ENCODE measurements at places on chromosomes 5 and 9. TPM values are rescaled to one million over a fixed set of nuclear protein-coding genes. Genes with fewer than 3 reads are reported as not detected.

PCDHGA4 gene
- 3.1 TPM for polyA plus RNA-seq

TNIP1 gene
- 32.9 TPM for polyA plus RNA-seq

VCAN gene
- 51.9 TPM for polyA plus RNA-seq

PCDHB5 gene
- 0.60 TPM for polyA plus RNA-seq

CDKN2B gene
- polyA plus RNA-seq = 13.8 TPM

NOTCH1 gene
- polyA plus RNA-seq = 0.98 TPM

FCN2 gene
- not detected for polyA plus RNA-seq

NUTM2G gene
- polyA plus RNA-seq = not detected

TSSK1B gene
- not detected for polyA plus RNA-seq

PCDHB12 gene
- polyA plus RNA-seq = 0.27 TPM

SPATA6L gene
- 0.45 TPM for polyA plus RNA-seq

SYK gene
- not detected for polyA plus RNA-seq

CNTNAP3B gene
- polyA plus RNA-seq = 0.14 TPM

OCLN gene
- polyA plus RNA-seq = 3.1 TPM

PFN3 gene
- not detected for polyA plus RNA-seq

MAP3K1 gene
- 3.5 TPM for polyA plus RNA-seq

IFNA2 gene
- polyA plus RNA-seq = not detected

ZNF483 gene
- polyA plus RNA-seq = 0.53 TPM

ENTPD2 gene
- not detected for polyA plus RNA-seq

NUDCD2 gene
- polyA plus RNA-seq = 5.9 TPM

TERT gene
- not detected for polyA plus RNA-seq

RBM22 gene
- 36.7 TPM for polyA plus RNA-seq

PLPP1 gene
- polyA plus RNA-seq = 49.6 TPM

HRH2 gene
- 0.03 TPM for polyA plus RNA-seq

RFX3 gene
- 2.2 TPM for polyA plus RNA-seq

ZDHHC11 gene
- polyA plus RNA-seq = 0.23 TPM

ZFP37 gene
- 1.5 TPM for polyA plus RNA-seq

HTR4 gene
- not detected for polyA plus RNA-seq

TGFBI gene
- 525 TPM for polyA plus RNA-seq

WDR38 gene
- not detected for polyA plus RNA-seq

ADGRV1 gene
- 0.06 TPM for polyA plus RNA-seq

PCDHB14 gene
- 0.86 TPM for polyA plus RNA-seq

CD74 gene
- 1.3 TPM for polyA plus RNA-seq

EQTN gene
- not detected for polyA plus RNA-seq

HTR1A gene
- not detected for polyA plus RNA-seq

TRPM3 gene
- polyA plus RNA-seq = 0.05 TPM

FBXO38 gene
- 18.1 TPM for polyA plus RNA-seq

FOXI1 gene
- polyA plus RNA-seq = not detected

JAKMIP2 gene
- 0.51 TPM for polyA plus RNA-seq

CSF1R gene
- polyA plus RNA-seq = 0.15 TPM

PCDHA1 gene
- polyA plus RNA-seq = 0.12 TPM

ROPN1L gene
- polyA plus RNA-seq = 0.26 TPM

SH3GL2 gene
- polyA plus RNA-seq = 0.10 TPM

PCDHB9 gene
- polyA plus RNA-seq = 0.27 TPM

RUSC2 gene
- polyA plus RNA-seq = 14.8 TPM

ANKRD55 gene
- not detected for polyA plus RNA-seq

CDX1 gene
- polyA plus RNA-seq = 0.09 TPM

PCDHGA7 gene
- 3.0 TPM for polyA plus RNA-seq

GFRA3 gene
- not detected for polyA plus RNA-seq

CLIC3 gene
- polyA plus RNA-seq = 1.5 TPM

BAAT gene
- 0.02 TPM for polyA plus RNA-seq

MEGF10 gene
- polyA plus RNA-seq = 0.09 TPM
